Memory B cell (primary cell): ENCODE measurements at places on chromosomes 4 and X.

GRCh38 chr4:55386840-55387239, 8.9 kb upstream of the TMEM165 start:
- no peak for DNase-seq

DNA sequence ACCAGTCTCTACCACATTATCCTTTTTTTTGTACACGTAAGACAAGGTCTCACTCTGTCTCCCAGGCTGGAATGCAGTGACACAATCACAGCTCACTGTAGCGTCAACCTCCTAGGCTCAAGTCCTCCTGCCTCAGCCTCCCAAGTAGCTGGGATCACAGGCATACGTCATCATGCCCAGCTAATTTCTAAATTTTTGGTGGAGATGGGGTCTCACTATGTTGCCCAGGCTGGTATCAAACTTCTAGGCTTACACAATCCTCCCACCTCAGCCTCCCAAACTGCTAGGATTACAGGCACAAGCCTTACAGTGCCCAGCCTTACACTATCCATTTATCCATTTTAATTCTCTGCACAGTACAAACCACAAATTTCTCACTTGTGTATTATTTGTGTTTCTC, 58.0 kb downstream of the CLOCK start:
- DNase-seq, result no peak

DNA sequence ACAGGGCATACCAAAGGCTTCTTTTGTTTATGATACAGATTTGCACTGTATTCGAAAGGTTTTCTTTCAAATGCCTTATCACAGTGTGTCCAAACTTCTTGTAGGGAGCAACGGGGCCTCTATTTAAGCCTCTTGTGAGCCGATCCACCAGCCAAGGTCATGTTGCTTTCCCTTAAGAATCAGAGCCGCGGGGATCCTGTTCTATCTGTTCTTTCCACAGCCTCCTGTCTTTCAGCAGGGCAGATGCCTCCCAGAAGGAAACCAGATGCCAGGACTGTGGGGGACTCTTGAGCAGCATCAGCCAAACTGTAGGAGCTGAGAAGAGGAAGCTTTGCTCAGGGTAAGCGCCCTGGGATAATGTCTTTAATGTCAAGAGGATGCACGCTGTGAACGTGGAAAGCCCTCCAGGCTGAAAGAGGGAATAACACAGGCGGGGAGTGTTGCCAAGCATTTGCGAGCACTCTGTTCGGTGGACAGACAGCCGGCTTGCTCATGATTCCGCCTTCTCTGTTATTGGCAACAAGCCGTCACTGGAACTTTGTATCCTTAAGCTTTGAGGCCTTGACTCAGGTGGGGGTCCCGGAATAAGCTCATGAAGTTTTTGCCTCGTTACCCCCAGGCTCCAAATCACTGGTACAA, 279.8 kb upstream of the FRG1 start:
- DNase-seq, result no peak

GRCh38 chrX:34734383-34734782, 77.3 kb upstream of the TMEM47 start:
- DNase-seq, result no peak

DNA sequence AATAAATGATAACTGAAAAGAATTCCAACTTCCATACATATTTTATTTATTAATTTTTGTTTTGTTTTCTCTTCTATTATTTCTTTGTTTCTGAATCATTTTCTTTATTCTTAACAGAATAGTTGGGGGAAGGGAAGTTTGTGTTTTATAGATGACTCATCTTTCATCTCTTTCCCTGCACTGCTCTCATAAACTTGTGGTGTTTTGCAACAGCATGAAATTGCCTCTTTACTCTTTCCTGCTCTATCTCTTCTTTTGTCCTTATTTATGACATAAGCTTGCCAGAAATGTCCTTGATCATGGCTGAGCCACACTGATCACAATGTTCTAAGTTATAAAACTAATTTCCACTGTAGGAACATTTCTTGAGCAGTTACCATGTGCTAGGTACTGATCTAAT, 22.3 kb downstream of the QRFPR start:
- no peak for DNase-seq

DNA sequence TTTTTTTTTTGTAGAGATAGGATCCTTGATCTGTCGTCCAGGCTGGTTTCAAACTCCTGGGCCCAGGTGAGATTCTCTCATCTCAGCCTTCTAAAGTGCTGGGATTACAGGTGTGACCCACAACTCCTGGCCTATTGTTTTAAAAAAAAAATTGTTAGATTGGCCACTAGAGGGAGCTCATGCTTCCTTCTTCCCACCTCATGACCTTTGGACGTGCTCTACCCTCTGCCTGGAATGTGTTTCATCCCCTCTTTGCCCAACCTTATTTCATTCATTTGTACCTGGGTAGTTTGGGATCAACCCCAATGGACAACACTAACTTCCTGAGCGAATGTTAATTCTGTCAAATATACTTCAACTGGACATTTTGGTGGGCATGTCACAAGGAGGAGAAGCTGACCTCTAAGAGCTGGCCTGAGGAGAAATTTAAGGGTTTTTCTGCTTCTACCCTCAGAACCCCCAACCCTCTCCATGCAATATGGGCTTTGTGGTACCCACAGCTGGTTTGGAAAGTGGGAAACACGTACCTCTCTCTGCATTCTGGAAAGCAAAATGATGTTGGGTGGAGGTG, 6.4 kb downstream of the PPEF2 start:
- peak; percentile 23 for DNase-seq

DNA sequence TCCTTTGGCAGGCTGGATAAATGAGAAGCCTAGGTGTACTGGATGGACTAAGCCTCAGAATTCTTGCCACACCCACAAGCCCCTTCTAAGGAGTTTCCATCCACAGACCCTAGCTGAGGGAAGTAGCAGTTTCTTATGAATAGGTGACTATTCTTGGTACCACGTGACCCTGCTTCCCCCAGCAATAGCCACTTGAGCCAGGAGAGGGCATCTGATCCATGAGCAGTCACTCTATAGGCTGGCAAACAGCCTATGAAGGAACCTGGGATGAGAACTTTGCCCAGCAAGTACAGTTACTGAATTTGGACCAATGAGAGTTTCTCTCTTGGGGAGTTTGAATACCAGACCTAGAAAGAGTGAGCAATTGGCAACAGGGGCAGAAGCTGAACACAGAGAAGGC, 84.0 kb downstream of the RTL9 start:
- no peak for DNase-seq

DNA sequence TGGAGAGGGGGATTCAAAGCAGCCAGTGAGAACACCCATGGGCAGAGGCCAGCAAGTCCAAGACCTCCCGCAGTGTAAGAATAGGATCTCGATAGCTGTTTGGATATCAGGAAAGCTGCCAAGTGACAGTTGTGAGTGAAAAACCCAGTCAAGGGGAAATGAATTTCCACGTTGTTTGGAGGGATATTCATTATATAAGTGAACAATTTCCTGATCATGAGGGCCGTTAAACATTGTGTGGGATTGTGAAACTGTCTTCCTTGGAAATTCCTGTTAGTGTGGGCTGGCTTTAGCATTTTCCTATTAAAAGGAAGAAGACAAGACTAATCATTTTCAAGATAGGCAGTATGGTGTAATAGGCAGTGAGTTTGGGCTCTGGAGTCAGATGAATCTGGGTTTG, 15.0 kb downstream of the CLDN2 start:
- DNase-seq, result no peak

- DNase-seq, result no peak
These were observed at the start of gene ARMCX1 for GRCh38 chrX:101550362-101550750. Gene ARMCX1, plus strand, starts transcription at chrX:101550547. Its CDS starts 2,384 bp downstream, at chrX:101552931.

DNA sequence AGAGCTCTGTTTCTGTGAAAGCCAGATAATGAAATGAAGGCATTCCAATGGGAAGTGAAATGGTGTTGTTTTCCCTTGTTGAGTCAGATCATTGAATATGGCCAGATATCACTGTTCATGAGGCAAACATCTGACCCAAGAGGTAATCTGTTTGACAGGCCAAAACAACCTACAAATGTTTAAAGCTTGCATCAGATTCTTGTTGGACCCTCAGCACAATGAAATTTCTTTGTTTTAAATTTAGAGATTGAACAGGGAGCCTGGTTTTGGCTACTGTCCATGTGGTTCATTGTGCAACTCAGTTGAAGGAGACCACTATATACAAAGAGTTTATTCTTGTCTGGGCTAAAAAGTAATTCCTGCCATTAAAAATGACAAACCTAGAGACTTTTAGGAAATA, 159.1 kb downstream of the AFF2 start:
- no peak for DNase-seq

DNA sequence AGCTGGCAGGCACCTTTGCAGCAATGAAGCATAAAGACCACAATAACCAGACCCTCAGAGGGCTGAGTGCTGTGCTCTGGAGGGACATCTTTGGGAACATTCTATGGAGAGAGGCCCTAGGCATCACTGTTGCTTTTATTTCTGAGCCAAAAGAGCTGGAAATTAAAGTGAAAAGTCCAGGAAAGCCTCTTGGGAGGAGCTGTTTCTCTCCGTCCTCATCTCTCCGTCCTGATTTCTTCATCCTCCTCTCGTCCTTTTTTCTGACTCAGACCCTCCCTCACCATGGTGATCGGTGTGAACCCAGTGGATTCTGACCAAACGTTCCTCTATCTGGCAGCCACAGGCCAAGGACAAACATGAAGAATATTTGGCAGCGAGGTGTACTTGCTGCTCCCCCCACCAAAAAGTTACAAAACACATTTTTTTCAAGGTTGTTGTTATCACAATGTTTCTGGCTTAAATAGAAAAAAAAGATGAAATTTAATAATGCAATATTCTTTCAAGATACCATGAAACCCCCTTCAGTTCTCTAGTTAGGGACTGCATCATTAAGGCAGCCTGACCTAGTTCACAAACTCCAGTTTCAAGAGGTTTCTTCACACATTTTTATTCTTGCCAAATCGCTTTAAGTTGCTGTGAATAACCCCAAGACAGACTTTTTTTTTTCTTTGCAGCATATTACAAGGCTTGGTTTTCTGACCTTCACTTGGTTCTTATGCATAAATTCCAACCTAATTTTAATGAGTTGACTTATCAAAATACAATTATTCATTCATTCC, 80.2 kb downstream of the SCD5 start:
- no peak for DNase-seq

DNA sequence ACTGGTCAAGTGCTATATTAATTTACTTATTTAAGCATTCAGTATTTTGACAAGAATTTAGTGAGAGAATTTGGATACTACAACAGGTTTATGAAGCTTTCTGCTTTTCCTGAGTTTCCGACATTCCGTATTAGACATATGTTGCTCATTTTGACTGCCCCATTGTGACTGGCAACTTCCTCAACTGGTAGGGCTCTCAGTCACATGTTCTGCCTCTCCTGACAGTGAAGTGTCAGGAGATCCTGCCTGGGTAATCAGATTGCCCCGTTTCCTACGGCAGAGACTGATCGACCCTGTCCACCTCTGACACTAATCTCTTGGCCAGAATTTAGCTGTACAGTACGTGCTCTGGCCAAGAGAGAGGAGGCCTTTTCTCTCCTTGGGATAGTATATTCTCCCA, 49.5 kb downstream of the CLNK start:
- no peak for DNase-seq

DNA sequence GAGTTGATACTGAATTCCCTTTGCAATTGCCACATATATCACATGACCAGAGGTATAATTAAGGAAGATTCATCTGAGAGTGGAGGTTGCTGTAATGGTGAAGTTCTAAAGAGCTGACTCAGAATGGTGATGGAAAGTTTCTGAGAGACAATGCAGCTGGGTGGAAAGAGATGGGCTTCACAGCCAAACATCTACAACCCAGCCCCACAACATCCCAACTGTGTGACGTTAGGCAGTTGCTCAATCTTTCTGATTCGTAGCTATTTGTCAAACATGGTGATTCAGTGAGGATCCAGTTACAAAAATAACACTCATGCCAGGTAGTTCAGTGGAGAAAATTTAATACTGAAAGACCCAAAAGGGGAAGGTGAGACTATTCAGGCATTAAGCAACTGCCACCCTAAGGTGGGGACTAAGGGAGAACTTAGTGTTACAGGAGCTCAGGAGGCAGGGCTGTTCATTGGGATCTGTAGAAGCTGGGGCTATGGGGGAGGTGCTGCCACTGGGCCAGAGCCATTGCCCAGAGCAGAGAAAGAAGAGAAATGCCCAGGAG, 6.9 kb upstream of the AFF1 start:
- DNase-seq, result no peak

- DNase-seq, result no peak
These were observed 228.6 kb upstream of the BCOR start for GRCh38 chrX:40326186-40326965.

DNA sequence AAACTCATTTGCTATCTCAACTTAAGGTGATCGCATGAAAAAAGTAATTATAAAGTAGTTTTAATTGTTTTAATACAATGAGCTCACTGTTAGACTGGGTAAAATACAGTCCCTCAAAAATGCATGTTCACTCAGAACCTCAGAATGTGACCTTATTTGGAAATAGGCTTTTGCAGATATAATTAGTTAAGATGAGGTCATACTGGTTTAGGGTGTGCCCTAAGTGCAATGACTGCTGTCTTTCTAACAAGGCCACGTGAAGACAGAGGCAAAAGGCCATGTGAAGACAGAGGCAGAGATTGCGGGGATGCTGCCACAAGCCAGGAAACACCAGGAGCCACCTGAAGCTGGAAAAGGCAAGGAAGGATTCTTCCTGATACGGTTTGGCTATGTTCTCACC, 262.1 kb downstream of the NKX6-1 start:
- no peak for DNase-seq

DNA sequence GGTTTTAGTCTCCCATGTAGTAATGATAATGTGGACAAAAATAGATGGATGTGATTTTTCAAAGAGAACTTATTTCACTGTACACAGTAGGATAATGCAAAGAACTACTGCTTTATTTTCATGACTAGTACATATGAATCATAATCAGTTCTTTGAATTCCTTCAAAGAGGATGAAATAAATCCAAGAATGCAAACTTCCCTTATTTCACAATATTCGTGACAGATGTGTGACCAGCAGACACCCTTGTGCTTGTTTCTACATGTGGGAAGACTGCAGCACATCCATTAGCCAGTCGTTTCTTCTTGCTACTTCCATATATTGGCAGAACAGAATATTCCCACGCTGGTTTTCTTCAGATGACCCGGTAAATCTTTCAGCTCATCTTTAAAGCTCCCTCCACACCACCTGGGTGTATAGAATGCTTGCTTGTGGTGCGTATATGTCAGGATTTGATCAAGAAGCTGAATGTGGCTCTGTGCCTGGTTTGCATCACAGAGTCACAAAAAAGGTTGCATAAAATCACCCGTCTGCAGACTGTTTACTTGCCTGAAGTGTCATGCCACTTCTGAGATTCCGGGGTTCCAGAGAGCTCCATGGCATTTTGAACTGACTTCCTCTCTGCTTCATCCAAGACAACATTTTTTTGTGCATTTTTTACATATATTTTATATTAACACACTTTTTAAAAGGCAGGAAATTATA, 47.7 kb upstream of the FAT4 start:
- no peak for DNase-seq

- DNase-seq, result no peak
These were observed 205.3 kb downstream of the SLC39A8 start for GRCh38 chr4:102139932-102140331.

- DNase-seq, result no peak
These were observed 6.4 kb downstream of the AMOT start for GRCh38 chrX:112834031-112834845.

DNA sequence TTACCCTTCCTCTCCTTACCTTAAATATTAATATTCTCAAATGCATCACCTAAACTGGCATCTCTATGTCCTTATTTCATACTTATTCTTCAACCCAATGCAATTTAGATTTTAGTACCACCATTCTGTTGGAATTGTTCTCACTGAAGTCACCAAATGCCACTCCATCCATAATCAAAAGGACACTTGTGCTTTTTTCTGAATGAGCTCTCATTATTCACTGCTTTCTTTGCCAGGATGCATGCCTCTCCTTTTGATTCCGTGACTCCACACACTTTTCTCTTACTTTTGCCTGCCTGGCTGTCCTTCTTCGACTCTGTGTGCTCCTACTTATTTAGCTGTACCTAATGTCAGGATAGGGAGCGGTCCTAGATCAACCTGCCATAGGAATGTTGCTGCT, 633.1 kb upstream of the BOD1L1 start:
- no peak for DNase-seq
